ENCODE measurements at places on chromosomes 4 and X.

- DNase-seq = no peak
Measured at GRCh38 chrX:139889760-139890159, 43.1 kb downstream of the ATP11C start.

- DNase-seq = no peak
Measured at GRCh38 chrX:49260221-49260985, 4.1 kb downstream of the FOXP3 start.

DNA sequence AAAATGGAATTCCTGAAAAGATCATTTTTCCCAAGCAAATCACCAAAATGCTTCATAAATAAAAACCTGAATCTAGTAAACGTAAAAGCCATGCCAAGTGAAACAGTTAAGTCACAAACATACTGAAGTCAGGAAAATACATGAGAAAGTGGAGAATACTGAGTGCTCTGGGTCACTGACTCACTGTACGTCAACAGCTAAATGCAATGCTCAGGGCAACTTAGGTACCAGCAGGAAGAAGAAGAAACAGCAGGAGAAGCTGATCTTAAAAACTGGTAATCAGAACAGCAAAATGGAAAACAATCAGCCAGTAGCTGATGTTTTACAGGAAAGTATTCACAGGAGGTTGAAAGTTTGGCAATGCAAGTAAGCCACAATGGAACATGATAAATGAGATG, 252.6 kb upstream of the ETNPPL start:
- DNase-seq = no peak

DNA sequence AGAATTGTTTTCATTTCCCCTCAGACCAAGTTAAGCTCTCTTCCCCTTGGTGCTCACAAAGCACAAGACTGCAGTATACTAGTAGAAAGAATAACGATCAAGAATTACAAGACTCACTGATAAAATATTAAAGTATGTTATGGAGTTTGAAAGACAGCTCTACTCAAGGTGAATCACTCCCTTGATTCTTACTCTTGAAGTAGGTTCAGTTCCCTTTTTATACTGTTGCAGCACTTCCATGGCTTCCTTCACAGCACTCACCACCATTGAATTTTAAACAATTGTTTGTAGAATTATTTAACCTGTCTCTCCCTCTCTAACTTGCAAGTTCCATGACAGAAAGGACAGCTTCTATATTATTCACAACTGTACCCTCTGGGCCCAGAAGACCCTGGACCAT, 42.2 kb downstream of the CASK start:
- no peak for DNase-seq

DNA sequence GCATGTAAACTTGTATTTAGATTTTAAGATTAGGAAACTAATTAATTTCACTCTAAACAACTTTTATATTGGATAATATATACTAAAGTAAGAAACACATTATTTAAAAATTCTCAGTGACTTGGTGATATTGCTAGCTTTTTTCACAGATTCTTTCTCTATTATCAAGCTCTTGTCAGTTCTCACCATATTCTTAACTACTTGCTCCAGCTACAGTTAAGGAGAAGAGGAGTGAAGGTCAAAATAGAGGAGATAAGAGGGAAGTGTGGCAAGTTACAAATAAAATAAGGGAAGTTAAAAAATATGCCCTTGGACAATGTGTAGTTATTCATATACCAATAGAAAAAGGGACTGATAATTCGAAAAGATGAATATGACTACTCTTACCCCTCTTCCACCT, 34.7 kb upstream of the NAF1 start:
- no peak for DNase-seq

DNA sequence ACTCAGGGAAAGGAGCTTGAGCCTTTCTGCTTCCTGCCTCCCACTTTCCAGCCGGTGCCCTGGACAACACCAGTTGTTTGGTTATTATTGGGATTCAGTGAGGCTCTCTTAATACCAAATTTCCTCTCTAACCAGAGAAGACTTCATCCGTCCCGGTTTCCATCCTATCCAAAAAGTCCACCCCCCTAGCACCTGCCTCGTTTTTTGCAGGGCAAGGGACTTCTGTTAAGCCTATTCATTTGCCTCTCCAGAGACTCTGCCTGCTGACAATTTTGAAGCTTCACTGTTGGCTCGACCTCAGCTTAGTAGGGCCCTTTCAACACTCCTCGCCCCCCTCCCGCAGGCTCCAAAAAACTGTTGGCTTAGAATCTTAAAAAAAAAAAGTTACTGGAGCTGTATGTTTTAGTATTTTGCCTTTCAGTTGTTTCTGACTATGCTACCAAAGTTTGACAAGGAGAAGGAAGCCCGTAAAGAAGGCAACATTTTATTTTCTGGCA, 779 bp upstream of the PRSS12 start:
- no peak for DNase-seq

- DNase-seq = no peak
Measured at GRCh38 chrX:9316096-9316495, 148.8 kb upstream of the TBL1X start.

GRCh38 chr4:2245057-2245786, 3.3 kb upstream of the HAUS3 start:
- DNase-seq = no peak

Data from foreskin keratinocyte (primary cell).